ENCODE measurements at places on chromosomes 5 and 9. TPM values are rescaled to one million over a fixed set of nuclear protein-coding genes. Genes with fewer than 3 reads are reported as not detected.

FOXD4L6 gene
- total RNA-seq, result not detected

FBP2 gene
- not detected for total RNA-seq

DNA sequence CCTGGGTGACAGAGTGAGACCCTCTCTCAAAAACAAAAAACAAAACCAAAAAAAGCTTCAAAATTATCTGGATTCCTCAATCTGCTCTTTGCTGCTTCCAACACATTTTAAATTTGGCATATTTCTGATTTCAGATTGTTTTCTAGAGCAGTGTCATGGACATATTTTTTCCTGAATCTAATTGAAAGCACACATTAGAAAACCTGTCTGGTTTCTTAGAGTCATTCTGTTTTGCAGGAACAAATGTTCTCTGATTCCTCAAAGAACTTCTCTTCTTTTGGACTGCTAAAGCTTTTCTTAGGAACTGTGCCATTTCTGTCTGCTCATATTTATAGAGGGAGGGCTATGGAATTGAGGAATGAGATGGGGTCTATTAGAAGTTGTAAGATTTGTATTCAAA lies 81.6 kb downstream of the RAI14 start:
- no peak for DNase-seq

- no peak for DNase-seq
Measured at GRCh38 chr9:23941051-23941450, 115.0 kb upstream of the ELAVL2 start.

GRCh38 chr5:149873896-149874295 lies 70.7 kb downstream of the PDE6A start:
- DNase-seq, result no peak

DNA sequence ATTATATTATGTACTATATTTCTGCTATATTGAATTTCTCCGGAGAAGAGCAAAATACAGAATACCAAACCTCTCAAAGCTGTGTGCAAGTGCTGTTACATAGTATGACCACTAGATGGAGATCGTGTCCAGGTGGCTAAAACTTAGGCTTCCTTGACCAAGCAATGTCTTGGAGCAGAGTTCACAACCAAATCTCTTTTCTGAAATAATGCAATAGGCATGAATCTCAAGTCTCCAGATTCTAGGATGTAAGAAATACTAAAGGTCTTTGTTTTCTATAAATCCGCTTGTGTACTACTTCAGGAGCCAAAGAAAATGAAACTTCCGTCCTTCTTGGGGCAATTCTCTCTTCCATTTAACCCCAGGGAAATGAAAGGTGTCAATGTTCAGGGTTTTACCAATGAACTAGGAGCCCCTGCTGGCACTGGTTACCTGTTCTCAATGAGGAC lies 181.5 kb upstream of the RAI14 start:
- DNase-seq, result peak; percentile 66

DNA sequence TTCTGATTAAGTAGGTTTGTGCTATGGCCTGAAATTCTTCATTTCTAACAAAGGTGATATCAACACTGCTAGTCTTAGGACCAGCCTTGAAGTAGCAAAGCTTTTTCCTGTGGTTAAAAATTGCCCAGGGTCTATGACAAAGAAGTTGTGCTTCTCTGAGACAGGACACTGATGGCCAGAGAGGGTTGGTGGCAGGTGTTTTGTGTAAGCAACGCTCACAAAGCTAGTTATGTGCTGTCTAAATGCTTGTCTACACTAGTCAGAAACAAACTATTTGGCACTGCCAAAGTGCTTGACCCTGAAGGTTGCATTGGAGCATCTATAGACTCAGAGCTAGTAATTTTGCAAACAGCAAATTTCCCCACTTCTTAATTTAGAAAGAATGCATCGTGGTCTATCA lies 44.1 kb upstream of the SELENOP start:
- no peak for DNase-seq

- DNase-seq, result no peak
Measured at GRCh38 chr9:34996905-34997279, 7.3 kb downstream of the DNAJB5 start.

Data from M059J (cell line).